ENCODE measurements at places on chromosomes 7 and 10.

- no peak for DNase-seq
Observed at GRCh38 chr10:61592581-61592980, 70.1 kb upstream of the CABCOCO1 start.

- no peak for DNase-seq
Observed at GRCh38 chr10:116254422-116255155, 18.4 kb downstream of the GFRA1 start.

GRCh38 chr7:105229641-105230040 is 159.1 kb downstream of the SRPK2 start:
- DNase-seq, result no peak

DNA sequence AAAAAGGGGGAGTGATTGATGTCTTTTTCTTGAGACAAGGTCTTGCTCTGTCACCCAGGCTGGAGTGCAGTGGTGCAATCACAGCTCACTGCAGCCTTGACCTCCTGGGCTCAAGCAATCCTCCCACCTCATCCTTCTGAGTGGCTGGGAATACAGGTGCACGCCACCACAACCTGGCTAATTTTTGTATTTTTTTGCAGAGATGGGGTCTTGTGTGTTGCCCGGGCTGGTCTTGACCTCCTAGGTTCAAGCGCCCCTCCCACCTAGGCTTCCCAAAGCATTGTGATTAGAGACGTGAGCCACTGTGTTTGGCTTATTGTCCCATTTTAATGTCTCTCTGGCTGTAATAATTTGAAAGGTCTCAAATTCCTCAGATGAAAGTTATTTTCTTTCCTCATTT is 21.8 kb downstream of the UPP1 start:
- DNase-seq, result no peak

- DNase-seq, result no peak
Observed at GRCh38 chr7:47573758-47574481, 8.0 kb downstream of the TNS3 start.

DNA sequence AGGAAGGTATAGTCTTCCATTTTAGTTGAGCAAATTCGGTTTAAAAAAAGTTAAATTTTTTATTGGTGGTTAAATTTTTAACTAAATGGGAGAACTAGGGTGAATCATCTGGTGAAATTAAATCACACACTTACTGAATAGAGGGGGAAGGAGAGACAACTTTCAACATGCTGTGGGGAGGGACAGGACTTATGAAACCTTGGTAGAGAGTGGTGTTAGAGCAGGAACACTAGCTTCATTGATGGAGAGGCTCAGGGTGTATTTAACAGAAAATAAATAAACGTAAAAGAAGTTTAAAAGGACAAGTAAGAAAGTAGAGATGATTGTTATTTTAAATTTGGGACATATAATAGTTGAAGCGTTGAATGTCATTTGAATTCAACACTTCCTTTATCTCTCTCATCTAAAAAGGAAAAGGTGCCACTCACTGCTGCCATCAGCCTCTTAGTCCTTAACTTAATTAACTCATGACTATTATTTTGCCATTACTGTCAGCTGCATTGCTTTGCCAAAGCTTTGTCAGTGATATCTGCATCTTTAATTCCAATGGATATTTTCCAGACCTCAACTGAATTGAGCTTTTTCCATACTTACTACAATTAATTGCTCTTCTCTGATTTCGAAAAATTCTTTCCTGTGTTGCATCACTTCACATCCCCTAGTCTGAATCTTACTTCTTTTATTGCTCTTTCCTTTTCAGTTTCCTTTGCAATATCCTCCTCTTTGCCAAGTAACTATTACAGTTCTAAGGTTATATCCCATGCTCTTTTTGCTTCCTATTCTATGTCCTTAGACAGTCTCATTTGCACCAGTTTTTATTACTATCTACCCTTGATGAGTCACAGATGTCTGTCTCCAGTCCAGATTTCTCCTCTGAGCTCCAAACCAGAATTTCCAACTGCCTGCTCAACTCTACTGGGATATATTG is 71.7 kb downstream of the GNAT3 start:
- DNase-seq, result no peak

GRCh38 chr10:46520941-46521340 is 35.5 kb downstream of the GPRIN2 start:
- DNase-seq, result no peak

GRCh38 chr10:93379731-93380575 is 102.2 kb downstream of the MYOF start:
- DNase-seq, result peak; percentile 51

- DNase-seq, result no peak
Observed at GRCh38 chr7:130486954-130487436, 4.9 kb upstream of the MEST start.

- no peak for DNase-seq
Observed at GRCh38 chr7:1721047-1721690, 51.1 kb downstream of the ELFN1 start.

DNA sequence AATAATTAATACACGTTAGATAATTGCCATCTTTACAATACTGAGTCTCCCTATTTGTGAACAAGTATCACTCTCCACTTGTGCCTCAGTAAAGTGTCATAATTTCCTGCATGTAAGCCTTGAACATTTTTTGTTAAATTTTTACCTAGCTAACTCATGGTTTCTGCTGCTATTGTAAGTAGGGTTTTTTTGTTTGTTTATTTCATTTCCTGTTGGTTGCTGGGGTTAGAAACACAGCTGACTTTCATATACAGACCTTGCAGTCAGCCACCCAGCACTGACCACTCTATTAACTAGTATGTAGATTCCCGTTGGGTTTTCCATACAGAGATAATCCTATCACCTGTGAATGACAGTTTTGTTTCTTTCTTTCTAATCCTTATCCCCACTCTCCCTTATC is 133.3 kb downstream of the MPP7 start:
- no peak for DNase-seq

DNA sequence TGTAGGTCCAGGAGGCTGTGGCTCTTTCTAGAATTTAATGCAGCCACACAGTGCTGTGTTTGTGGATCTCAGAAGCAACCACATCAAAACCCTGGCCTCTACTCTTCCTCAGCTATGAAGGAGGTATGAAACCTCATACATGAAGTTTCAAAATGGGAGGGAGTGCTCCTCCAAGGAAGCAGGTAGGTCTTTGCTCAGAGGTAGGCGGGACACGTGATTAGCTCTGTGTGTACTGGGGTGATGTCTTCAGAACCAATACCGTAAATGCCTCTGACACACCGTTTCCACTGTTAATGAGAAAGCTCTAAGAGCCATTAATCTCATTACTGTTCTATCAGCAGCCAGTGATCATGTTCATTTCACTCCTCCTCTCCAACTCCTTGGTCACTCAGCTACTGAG is 126.1 kb downstream of the PLXNA4 start:
- no peak for DNase-seq

DNA sequence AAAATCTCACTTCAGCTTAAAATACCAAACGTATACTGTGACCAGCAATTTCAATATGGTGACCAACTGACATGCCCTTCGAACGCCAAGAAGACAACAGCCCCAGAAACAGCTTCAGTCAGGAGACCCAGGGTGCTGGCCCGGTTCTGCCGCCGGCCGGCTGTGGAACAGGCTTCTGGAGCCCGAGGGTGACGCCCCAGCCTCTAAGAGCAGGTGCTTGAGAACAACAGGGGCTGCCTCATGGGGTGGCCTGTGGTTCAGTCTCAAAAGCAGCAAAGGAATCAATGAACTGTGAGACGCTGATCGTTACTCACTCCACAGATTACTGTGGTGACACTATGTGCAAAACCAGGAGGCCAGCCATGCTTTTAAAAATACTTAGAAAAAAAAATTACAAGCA is 17.3 kb downstream of the GPER1 start:
- no peak for DNase-seq

DNA sequence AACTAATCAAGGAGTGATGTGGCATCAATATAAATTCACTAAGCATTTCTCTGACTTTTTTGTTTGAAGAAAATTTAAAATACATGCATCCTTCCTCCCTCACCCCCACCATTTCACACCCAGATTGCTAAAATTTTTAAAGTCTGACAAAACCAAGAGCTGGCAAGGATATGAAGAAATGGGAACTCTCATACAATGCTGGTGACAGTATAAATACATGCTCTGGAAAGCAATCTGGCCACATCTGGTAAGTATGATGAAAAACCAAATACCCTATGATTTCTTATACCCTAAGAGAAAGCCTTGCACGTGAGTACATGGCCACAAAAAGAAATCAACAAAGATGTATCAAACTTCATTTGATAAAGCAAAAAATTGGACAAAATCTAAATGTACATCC is 31.2 kb downstream of the P4HA1 start:
- no peak for DNase-seq

- no peak for DNase-seq
Observed at GRCh38 chr7:94556028-94556427, 46.4 kb downstream of the CASD1 start.

GRCh38 chr10:72336259-72337038 is 18.3 kb downstream of the DNAJB12 start:
- no peak for DNase-seq

DNA sequence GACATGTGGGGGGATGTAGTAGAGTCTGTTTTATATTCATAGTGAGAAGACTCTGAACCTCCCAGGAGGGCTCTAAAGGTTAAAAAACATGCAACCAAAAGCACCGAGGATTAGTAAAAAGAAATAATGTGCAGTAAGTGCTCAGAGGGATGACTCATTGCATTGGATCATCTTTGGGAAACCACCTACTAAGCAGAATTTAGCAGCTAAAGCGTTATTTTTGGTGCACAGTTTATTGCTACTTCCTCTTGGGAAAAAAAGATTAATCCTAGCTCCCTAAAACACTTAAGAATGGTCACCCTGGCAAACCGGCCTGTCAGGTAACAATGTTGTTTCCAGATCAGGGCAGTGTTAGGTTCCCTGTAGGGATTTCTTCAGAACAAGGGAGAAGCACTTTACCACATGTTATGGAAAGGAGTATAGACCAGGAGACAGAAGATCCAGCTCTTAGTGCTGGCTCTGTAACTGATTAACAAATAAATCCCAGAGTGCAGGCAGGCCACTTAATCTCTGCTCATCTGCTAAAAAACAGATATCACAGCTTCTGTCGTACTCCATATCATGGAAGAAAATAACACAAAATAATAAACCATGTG is 44.8 kb upstream of the FAM133B start:
- DNase-seq, result no peak

- no peak for DNase-seq
Observed at GRCh38 chr10:3215153-3215775, 42.7 kb upstream of the PITRM1 start.

DNA sequence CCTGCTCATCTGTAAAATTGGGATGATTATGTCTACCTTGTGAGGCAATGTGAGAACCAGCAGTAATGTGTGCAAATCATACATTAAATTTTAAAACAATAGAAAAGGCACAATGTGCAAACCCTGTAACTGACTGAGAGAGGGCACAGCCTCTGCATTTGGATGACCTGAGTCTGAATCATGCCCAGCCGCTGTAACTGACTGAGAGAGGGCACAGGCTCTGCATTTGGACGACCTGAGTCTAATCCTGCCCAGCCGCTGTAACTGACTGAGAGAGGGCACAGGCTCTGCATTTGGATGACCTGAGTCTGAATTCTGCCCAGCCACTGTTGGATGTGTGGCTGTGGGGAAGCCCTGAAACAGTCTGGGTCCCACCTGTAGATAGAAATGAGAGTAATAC is 351.5 kb upstream of the SHH start:
- no peak for DNase-seq

DNA sequence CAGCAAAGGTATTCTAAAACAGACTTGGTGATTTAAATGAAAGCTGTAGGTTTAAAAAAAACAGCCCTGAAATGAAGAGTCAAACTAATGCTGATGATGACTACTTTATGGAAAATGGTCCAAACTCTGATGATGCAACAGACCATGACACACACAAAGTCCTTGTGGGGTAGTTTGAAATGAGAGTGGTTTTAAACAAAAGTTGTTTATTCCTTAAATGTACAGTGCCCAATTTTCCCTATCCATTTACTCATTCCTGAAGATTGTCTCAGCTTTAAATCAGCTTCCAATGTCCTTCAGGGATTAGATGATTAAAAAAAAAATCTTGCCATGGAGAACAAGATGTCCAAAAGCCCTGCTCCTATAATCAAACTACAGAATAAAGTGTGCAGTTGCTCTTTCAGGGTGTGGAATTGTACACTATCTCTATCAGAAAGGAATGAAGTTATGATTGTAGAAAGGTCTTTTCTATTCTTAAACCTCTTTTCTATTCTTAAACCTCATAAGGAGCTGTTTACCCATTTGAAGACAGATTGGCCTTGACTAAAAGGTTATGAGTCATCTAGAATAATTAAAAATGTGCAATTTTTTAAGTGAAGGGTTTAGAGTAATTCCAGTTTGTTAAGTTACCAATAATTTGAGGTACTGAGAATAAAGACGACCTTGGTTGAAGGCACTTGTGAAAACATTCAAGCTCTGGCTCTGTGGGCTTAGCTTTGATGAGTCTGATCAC is 70.2 kb upstream of the ITGA8 start:
- DNase-seq, result no peak

- no peak for DNase-seq
Observed at GRCh38 chr10:27526242-27526641, 22.1 kb downstream of the RAB18 start.

- DNase-seq, result no peak
Observed at GRCh38 chr10:5518143-5518542, 6.6 kb upstream of the CALML3 start.

DNA sequence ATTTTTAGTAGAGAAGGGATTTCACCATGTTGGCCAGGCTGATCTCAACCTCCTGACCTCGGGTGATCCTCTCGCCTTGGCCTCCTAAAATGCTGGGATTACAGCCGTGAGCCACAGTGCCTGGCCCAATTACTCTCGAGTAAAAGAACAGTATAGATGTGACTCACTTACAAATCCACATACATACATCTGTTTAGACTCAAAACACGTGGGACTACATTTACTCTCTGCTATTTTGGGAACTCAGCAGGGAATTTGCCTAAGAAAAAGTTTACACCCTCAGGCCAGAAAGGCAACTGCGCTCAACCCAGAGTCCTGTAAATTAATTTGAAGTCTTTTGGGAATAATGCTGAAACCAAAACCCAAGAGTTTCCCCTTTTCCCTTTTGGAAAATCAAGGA is 289.7 kb downstream of the KLF6 start:
- DNase-seq, result no peak

GRCh38 chr10:60569681-60570080 is 180.0 kb upstream of the ANK3 start:
- DNase-seq, result no peak

GRCh38 chr7:39673868-39674267 is 50.5 kb downstream of the RALA start:
- DNase-seq, result no peak

DNA sequence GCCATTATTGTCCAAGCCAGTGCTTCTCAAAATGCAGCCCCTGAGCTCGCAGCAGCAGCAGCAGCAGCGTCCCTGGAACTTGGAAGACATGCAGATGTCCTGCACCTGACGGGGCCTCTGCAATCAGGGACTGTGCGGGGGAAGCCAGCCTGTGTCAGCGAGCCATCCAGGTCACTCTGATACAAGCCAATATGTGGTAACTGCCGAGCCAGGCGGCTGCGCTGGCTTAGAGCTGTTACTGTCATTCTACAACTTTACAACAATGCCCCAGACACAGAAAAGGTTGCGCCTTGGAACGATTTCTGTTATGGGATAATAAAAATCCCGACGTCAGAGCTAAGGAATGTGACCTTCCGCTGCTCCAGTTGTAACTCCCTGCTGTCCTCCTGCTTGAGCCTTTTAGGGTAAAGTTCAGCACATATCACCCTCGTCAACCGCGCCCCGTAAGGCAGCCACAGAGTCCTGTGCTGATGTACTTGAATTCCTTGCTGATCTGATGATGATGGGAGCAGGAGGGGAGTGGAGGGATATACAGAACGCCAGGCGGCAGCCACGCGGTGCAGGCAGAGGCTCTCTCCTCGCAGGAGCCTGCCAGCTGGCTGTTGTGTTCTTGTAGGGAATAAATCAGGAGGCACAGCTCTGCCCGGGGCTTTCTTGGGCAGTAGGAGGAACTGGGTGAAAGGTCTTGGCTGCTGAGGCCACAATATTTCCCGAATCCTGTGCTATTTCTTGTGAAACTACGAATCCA is 20.0 kb upstream of the CRYGN start:
- DNase-seq, result no peak
